ENCODE measurements at places on chromosomes 2 and 18.

DNA sequence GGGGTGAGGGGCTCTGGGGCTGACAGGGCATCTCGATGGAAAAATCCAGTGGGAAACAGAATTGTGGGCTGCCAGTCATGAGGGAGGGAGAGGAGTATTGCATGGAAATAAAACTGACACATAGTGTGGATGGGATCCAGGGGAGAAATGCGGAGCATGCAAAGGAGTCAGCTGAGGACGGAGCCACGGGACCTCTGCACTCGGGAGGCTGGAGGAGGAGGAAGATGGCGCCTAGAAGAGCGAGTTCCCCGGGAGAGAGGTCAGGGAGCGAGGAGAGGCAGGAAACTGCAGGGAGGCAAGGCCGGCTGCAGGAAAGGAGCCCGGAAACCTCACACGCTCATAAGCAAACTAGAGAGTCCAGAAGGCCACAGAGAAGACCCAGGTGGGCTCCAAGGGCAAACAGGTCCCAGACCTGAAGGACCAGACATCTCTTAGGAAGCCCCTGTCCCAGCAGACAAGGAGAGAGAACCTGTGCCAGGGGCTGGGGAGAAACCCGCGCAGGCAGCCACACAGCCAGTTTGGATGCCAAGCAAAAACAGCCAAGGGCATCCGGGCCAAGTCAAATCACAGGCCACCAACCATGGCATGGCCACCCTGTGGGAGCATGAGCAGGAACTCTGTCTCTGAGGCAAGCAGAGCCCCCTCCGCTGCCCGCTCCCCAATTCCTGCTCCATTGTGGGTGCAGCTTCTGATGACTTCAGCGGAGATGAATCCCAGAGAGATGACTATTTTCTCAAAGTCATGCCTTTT is 218.8 kb upstream of the ID2 start:
- DNase-seq, result no peak

DNA sequence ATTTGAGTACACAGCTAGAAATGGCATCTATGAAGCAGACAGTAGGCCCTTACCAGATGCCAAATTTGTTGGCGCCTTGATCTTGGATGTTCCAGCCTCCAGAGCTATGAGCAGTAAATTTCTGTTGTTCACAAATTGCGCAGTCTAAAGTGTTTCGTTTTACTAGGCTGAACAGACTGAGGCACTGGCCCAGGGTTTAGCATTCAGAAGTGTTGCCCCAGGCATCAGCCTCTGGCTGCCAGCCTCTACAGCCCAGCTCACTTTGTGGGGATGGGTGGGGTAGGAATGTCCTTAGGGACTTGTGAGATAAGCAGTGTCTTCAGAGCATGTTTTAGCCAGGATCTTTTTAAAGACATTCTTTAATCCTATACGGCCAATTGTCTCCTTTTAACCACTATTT is 51.5 kb upstream of the MGAT5 start:
- DNase-seq, result no peak

DNA sequence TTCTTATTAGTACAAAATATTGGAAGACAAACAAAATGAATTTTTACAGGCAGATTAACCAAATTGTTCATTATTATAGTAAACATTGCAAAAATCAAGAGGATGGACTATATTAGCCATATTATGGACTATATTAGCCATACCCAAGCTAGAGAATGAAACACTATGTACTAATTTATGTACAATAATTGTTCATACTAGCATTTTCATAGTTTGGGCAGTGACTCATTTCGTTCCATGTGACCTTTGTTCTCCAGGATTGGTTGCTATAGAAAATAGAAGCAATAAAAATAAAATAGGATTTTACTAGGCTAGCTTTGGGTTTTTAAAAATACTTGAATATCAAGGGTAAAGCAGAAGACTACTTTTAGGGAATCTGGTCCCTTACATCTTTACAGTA is 176.8 kb downstream of the ZEB2 start:
- DNase-seq, result no peak

GRCh38 chr2:171100370-171100769 is 60.3 kb downstream of the TLK1 start:
- no peak for DNase-seq

DNA sequence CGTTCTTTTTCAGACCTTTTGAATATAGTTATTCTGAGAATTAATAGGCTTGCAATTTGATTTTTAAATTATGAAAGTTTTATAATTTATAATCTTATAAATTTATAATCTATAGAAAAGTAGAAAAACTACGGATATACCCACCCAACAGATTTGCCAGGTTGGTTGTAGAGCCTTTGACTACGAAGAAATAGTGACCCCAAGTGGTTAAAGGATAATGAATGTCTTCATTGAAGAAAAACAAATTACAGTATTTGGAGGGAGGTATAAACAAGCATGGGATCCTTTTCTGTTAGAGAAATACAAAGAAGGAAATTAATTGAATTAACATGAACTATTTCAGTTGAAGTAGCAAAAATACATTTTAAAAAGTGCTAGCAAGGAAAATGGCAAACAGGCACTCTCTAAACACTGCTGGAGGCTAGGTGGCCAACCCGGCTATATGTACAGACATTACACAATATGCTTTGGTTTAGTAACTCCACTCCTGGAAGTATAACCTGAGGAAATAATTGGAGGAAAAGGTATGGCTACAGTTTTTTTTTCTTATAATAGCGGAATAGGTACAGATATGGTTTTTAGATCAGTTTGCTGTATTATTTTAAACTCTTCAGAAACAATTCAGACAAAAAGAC is 110.9 kb downstream of the MIB1 start:
- no peak for DNase-seq

GRCh38 chr2:69145204-69145603 is 132.2 kb downstream of the ANTXR1 start:
- no peak for DNase-seq
